Posterior cingulate gyrus (tissue), 11 donors: ENCODE measurements at places on chromosomes 6 and 20.

DNA sequence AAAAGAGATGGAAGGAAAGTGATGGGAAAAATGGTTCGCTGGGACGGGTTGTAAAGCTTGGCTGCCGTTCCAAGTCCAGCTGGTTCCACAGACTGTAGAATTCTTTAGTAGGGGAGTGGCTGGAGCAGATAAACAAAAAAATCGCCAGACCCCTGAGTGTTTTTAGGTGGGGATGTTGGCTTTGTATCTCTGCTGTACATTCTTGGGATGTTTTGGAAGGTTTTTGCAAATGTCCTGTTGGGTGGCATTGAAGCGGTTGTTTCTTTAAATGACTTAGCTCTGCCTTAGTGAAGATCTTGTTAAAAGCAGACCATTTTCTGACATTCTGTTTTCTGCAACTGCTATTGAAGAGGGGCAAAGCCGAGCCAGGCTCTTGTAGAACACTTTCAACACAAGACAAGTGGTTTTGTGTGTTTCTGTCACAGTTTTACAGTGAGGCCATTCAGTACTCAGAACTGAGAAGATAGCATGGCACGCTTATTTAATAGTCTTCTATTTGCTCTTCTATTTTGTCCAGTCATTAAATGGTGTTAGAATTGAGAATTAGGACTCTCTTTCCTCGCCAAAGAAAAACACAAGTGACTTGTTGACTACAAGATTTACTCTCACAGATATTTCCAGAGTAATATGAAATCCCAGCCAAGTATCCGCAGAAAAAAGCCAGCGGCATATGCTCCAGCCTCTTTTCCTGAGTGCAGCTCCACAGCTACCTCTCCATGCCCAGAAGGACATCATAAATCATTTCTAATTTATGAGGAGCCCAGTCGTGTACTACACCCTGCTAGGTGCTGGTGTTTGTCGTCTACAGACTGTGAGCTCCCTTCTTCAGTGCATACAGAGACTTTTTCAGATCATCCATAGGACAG, 65.8 kb downstream of the PHACTR2 start:
- DNase-seq = no peak

GRCh38 chr20:45111799-45112471, 3.0 kb downstream of the WFDC5 start:
- no peak for DNase-seq

DNA sequence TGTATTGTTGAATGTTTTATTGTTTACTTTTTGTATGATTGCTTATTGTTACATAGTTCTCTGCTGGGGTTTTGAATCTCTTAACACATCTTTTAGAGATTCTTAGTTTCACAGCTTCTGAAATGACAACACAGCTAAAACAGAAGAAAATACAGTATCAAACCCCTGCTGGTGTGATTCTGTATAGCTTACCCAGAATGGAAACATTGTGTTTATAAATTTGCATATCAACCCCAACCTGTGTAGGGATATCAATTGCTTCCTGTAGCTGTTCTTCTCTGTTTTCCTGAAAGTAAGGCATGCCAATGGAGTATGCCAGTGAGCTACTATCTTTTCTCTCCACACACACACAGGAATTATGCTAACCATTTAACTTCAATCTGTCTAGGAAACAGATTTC, 64.3 kb upstream of the ID4 start:
- no peak for DNase-seq

DNA sequence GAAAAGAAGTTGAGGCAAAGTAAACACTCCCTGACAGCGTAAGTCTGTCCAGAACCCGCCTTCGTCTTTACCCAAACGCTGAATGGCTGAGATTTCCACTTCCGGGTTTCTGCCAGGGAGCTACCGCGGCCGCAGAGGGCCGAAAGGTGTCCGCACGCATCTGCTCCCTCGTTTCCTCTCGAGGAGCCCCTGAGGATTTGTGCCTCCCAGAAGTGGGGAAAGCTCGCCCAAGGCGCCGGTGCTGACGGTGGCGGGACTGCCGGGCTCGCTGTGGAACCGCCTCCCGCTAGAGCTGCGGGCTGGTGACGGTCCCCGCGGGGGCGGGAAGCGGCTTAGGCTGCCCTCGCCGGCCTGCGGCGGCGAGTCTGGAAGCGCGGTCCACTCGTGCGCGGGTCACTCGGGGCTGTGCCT, 1760.2 kb upstream of the DEFB115 start:
- no peak for DNase-seq

DNA sequence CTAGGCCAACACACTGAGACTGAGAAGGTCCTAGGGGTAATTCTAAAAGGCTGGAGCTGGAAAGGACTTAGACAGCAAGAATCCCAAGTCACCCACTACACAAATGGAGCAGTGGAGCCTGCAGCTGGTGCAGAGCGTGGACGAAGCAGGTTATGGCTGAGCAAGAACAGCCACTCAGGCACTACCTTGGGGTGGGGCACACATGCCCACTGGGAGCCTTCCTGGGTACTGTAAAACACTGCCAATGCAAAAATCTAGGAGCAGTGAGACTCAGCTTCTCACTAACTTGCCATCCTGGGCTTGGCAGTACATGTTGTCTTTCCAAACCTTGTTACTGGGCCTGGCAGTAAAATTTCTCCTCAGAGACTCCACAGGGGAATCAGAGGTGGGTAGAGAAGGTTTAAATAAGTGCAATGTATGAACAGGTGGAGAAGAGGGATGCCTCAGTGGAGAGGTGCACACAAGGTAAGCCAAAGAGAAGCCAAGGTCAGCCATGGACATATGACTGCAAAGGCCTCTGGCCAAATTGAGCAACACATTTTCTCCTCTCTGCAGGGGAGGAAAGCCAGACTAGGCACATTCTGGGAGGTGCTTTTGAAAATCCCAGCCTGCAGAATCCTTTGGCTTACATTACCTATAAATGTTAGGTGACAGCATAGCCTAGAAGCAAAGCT, 105.6 kb downstream of the TNFRSF21 start:
- no peak for DNase-seq

DNA sequence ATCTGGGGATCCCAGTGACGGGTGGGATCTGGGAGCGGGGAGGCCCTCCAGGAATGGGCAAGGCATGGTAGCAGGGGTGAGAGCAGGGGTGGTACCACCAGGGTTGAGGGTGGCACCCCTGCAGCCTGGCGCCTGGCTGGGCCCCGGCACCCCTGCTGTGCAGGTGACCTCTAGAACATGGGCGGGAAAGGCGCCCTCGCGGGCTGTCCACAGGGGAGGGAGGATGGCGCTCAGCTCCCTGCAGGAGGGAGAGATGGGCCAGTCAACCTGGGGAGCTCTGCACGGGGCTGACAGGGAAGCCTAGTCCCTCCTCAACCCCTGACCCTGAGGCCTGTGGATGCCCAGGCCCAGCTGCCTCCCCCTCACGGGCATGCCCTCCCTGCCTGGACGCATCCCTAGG, 61.6 kb upstream of the SLCO4A1 start:
- no peak for DNase-seq

- peak; percentile 42 for DNase-seq
Observed at GRCh38 chr6:107114926-107115694, at the start of gene BEND3. TSS of gene BEND3 (minus strand) at chr6:107115515. CDS start at chr6:107099285, 16,230 bp downstream.

DNA sequence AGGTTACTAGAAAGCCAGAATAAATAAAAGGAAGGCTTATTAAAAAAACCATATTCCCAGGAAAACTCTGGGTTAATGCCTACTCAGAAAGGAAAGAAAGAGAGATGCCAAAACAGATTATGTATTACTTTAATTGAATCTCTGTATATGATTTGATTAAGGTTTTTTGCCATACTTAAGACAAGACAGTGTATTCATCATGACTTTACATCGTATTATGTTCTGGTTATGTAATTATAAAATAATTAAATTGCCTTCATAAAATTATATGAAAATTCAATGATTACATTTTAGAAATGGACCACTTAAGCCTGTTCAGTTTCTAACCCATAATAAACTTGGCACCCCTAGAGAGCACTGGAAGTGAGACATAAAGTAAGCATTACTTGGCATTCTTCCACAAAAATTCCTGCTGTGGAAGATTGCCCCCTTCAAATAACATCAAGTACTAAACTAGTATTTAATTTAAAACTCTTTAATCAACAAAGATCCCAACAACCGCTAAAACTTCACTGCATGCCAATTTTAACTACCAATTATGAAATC, 20.8 kb upstream of the IBTK start:
- DNase-seq = no peak

DNA sequence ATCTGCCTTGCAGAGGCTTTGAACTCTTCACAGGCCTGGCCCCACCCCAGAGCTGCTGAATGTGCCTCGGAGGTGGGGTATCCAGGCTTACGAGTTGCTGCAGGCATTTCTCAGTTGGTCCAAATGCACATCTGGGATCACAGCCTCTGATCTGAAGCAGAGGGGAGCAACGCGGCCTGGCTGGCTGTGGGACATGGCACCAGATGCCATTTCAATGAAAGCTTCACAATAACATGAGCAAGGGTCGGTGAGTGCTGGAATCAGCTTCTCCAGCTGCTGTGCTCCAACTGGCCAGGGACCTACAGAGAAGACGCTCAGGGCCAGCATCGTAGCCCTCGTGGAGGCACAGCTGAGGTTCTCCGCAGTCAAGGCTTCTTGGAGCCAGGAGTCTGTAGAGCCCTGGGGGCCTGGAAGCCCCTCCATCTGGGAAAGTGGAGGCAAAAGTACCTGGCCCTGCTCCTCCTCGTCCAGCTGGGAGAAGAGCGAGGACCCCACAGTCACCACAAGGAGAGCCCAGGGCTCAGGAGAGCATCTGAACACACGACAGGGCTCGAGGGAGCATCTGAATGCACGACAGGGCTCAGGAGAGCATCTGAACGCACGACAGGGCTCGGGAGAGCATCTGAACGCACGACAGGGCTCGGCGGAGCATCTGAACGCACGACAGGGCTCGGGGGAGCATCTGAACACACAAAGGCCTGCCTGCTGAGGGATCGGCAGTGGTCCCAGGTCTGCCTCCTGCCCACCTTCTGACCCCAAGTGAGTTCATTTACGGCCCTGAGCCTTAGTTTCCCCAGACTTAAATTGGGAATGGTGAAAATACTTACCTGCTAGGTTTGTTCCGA, 165.2 kb downstream of the DLL1 start:
- no peak for DNase-seq

DNA sequence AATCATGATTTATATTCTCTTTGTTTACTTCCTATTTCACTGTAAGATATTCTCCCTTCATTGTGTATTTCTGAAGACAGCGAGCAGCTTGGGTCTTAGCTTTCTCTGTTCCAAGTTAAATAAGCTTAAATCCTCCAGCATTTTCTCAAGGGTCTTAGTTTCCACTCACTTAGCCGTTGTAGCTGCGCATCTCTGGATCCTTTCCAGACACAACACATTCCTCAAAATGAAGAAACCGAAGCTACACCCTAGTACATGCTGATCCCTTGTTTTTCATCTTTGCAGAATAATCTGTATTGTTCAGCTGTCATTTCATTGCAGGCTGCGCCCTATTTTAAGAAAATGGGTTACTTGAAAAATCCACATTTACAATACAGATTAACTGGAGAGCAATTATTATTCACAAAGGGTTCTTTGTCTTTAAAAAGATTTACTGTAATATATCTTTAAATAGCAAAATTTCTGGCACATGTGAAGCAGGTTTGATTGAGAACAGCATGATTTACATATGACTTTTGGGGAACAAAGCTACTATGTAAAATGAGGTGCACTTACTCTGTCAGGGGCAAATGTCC, 375.8 kb downstream of the QKI start:
- no peak for DNase-seq

DNA sequence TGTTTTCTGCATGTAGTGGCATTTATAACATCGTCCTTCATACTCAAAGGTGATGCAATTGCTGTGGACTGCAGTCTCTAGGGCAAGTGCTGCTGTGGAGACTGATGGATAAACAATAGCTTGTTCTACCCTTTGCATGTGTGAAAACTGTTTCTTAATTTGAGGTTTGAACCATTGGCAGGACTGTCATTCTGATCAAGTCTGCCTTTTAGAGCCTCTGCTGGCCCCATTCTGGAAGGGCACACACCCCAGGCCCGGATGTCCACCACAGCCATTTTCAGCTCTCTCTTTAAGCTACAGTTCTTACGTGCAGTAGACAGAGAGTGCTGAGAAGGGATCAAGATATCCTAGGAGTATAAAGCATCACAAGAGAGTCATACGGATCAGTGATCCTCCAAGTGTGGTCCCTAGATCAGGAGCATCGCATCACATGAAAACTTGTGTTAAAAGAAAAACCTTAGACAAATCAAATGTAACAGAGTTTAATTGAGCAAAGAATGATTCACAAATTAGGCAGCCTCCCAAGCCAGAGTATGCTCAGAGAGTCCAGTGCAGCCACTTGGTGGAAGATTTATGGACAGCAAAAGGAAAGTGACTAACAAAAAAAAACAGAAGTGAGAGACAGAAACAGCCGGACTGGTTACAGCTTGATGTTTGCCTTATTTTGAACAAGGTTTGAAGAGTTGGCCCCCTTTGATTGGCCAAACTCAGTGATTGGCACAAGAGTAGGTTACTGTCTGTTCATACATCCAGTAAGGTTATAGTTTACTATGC, 52.0 kb downstream of the FRK start:
- DNase-seq = no peak

DNA sequence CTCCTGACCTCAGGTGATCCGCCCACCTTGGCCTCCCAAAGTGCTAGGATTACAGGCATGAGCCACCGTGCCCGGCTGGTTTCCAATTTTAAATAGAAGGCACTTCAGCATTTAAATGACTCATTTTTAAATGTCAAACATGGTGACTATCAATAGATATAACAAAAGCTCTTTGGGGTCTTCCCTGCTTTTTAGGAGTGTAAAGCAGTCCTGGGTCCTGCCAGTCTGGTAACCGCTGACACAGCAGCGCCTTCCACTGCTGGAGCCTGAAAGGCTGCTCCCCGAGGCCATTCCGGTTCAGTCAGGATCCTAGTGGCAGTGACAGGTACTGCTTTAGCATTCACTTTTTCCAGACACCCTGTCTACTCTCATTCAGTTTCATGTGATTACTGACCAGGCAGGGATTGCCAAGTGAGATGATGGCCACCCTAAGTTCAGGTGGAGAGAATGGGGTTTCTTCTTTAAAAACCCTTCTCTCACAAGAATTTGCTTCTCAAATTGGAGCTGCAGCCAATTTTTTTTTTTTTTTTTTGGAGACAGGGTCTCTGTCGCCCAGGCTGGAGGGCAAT, 5.1 kb downstream of the DIDO1 start:
- DNase-seq = no peak

GRCh38 chr20:22921595-22922421, 113.3 kb upstream of the SSTR4 start:
- DNase-seq = no peak

- DNase-seq = no peak
Observed at GRCh38 chr20:40545478-40545877, 143.6 kb downstream of the MAFB start.

GRCh38 chr6:139131736-139132280, 3.1 kb upstream of the HECA start:
- DNase-seq = no peak

DNA sequence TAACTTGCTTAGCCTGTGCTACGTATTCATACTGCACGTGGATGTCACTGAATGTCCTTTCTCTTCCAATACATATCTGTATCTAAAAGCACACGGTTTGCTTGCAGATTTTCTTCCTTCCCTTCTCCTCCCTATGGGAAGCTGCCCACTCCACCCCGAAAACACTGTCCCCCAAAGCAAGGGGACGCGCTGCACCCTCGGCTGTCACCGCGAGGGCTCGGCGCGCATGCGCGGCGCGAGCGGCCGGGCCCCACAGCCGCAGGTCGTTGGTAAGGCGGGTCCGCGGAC, 659 bp downstream of the TMX4 start:
- DNase-seq = peak; percentile 50

GRCh38 chr6:151753581-151753980, 53.9 kb upstream of the ESR1 start:
- DNase-seq = no peak

- DNase-seq = no peak
Observed at GRCh38 chr6:101443315-101443714, 49.8 kb downstream of the GRIK2 start.

- DNase-seq = no peak
Observed at GRCh38 chr6:152404936-152405595, 232.1 kb downstream of the SYNE1 start.

GRCh38 chr6:4802312-4802935, 26.2 kb downstream of the CDYL start:
- DNase-seq = no peak
